Right kidney (tissue), 9 donors: ENCODE measurements at places on chromosomes 2 and 18.

DNA sequence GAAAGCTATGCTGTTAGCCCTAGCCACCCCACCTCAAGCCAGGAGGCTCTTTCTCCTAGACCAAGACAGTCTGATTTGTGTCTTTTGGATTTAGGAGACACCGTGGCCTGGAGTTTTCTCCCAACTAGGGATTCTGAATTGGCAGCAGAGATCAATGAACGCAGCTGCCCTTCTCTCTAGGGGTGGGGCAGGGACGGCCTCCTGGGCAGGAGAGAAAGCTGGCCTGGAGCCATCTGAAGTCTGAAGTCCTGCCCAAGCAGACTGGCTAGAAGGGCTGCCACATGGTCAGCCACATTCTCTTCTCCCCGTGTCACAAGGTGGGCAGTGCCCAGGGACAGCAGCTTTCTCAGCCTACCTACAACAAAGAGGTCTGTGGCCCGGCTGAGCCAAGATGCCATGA, 45.1 kb downstream of the PIEZO2 start:
- no peak for DNase-seq

GRCh38 chr18:4399929-4400328, 55.2 kb downstream of the DLGAP1 start:
- DNase-seq: no peak

DNA sequence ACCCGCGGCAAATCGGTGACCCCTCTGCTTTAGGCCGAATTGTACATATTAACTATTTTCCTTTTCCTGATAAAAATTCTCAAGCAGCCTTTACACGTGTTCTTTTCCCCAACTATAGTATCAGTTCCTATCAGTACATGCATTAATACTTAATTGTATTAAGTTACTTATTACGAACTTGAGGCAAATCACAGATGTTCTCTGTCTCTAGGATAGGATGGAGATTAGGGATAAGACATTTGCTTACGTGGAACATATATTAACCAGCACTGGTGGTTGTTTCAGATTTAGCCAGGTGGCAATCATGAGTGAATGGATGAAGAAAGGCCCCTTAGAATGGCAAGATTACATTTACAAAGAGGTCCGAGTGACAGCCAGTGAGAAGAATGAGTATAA, 675 bp downstream of the GEMIN6 start:
- no peak for DNase-seq

DNA sequence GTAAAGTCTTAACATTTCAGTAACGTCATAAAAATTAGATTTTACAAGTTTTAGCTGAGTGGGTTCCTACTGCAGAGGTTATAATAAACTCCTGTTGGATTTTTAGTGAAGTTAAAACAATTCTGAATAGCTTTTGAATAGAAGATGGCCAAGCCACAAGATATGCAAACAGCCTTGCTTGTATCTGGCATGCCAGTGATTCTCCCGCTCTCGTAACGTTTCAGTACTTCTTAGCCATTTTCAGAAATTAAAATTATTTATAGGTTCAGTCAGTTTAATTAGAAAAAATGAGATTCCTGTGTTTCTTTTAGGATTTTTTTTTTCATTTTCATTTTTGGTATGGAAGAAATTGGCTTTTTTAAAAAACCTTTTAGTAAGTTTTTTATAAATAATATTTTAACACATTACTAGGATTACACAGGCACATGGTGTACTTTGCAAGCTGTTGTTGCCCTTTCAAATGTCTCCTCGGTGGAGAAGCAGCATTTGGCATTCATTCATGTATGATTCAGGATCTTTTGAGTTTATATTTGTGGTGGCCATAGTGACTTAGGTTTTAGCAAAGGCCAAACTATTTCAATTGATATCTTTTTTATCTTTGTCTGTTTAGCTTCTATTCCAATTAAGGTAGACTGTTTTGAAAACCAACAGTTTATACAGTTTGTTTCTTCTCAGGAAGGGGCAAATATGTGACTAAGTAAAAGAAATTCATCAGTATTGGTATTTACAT, 30.6 kb upstream of the RND3 start:
- DNase-seq: no peak

- DNase-seq: no peak
Measured at GRCh38 chr2:118721817-118722551, 125.5 kb downstream of the EN1 start.

DNA sequence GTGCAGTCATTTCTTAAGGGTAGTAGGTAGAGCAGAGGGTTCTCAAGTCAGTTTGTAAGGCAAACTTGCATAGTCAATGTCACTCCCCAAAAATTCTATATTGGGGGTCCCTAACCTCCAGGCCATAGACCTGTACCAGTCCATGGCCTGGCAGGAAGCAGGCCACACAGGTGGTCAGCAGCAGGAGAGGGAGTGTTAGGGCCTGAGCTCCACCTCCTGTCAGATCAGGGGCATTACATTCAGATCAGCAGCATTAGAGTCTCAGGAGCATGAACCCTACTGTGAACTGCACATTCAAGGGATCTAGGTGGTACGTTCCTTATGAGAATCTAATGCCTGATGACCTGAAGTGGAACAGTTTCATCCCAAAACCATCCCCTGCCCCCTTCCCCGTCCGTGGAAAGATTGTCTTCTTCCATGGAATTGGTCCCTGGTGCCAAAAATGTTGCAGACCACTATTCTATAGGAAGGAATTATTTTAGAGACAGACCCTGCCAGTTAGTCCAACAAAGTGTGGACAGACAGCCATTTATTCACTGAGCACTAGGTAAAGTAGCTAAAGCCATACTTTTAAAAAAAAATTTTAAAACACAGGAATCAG, 6.7 kb downstream of the COA5 start:
- DNase-seq: no peak

- DNase-seq: no peak
Measured at GRCh38 chr2:98564541-98565132, 43.7 kb downstream of the COA5 start.

DNA sequence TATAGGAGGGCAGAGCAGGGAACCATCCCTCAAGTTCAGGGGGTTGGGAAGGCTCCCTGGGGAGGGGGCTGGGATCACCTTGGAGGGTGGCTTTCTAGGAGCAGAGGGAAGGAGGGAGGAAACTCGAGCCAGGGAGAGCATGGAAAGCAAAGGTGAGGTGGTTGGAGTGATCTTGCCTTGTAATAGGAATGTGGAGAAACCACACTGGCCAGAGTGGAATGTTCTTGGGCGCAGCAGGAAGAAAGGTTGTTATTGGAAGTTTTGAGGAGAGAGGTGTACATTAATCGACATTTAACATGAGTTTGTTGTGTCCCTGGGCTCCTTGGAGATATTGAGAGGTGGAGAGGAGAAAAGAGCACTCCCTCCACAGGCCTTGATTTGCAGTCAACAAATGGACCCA, 272.2 kb downstream of the PRKCE start:
- no peak for DNase-seq

GRCh38 chr2:100422320-100423055, 5.0 kb upstream of the CHST10 start:
- DNase-seq: no peak

- no peak for DNase-seq
Measured at GRCh38 chr18:63747006-63747405, 28.2 kb upstream of the SERPINB7 start.

GRCh38 chr2:230938516-230939065, 13.5 kb upstream of the GPR55 start:
- DNase-seq: no peak

DNA sequence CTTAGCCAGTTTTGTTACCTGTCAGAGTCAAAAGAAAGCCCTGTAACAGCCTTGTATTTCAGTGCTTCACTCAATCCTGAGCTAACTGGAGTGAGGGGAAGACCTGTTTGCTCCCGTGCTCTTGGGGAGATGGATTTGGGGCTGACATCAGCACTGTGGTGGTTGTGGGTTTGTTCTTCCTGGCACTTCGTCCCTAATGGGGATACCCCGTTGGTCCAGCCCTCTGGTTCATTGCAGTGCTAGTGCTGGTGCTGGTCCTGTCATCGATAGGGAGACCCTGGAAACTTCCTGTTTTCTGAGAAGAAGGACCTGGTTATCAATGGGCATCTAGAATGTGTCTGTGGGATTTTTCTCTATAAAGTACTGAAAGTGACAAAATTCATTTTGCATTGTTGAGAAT, 205.4 kb downstream of the ZNF407 start:
- DNase-seq: no peak

DNA sequence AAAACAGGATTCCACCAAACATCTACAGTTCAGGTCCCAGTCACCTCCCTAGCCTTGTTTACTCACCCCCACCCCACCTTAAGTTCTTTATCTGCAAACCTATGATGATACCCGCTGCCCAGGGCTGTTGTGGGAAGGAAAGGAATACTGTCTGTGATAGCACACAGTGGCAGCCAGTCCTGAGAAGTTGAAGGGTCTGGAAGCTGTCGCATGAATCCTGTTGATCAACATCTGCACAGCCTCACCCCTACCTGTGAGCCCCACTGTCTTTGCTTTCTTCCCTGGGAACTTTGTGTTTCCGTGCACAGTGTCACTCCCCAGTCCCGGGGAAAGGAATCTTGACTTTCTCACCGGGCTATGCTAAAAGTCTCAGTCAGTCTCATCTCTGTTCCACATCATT, 160.7 kb upstream of the EPAS1 start:
- DNase-seq: no peak

GRCh38 chr2:58215429-58215828, 25.7 kb downstream of the FANCL start:
- no peak for DNase-seq

DNA sequence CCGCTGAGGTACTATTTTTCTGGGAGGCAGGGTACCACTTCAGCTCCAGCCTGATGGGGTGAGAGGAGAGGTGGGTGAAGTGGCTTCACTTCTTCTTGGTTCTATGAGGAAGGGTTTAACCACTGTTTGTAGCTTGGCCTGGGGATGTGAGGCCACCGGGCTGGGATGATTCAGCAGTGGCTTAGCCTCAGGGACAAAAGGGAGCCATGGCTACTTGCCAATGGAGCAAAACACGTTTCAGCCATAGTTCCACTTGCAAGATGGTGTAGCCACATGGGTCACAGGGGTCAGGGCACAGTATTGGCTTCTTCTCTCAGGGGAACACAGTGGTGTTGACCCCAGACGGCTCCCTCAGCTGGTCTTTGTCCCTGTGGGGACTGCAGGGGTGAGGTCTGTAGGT, 14.9 kb downstream of the ZDBF2 start:
- DNase-seq: no peak

GRCh38 chr2:235935773-235936172, 232.4 kb downstream of the GBX2 start:
- DNase-seq: no peak

DNA sequence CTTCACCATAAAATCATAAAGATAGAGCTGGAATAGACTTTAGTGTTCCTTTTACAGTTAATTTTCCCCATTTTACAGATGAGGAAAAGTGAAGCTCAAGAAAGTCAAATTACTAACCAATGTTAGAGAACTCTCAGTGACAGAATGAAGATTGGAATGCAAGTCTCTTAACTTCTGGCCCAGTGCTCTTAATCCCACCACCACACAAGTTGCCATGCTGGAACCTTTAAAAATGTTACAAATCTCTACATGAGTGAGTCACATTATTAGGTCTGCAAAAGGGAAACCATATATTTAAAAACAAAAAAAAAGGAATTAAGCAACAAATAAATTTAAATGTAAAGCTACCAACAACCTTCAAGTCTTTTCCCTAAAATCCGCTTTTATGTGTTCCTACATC, 3.5 kb downstream of the NCKAP1 start:
- DNase-seq: no peak

GRCh38 chr2:98460573-98461497, 16.2 kb downstream of the INPP4A start:
- DNase-seq: no peak

DNA sequence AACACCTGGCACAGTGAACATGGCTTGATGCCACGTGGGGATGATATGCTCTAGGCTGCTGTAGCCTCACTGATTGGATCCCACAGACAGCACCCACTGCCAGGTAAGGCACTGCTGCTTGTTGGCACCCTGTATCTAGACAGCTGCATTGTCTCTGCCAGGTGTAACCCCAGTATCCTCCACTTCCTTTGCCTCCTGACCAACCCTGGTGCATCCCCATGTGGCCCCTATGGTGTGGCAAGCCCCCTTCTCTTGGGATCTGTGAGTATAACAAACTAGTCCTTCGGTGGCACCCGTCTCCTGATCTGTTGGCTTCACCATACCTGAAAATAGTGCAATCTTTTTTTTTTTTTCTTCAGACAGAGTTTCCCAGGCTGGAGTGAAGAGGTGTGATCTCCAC, 11.1 kb downstream of the TEX51 start:
- no peak for DNase-seq

DNA sequence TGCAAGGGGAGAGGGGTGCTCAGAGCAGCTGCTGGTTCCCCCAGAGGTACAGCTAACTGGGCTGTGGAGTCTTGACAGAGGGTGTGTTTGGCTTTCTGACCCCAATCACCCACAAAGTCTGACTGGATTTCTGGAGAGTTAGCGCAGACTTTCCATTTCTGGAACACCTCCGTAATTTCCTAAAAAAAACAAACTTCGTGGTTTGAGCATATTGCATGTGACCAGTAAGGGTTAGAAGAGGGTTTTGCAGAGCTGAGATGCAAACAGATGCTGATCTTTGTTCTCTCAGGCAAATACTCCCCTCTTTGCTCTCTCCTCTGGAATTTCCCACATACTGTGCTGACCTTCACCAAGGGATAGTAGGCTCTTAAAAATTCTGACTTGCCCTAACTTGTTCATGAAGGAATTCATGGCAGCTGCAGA, 44.5 kb upstream of the TMEM247 start:
- no peak for DNase-seq

DNA sequence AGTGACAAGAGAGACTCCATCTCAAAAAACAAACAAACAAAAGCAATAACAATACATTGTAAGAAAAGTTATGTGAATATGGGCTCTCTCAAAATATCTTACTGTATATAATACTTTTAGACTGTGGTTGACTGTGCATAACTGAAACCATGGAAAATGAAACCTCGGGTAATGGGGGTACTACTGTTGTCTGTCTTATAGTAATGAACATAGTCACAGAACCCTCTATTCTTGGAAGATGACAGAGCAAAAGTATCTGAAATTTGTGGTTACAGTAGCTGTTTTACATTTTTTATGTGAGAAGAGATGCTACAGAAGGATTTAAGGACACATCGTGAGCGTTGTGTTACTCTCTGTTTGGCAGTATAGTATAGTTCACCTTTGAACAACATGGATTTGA, 60.5 kb downstream of the MAP4K4 start:
- DNase-seq: no peak

DNA sequence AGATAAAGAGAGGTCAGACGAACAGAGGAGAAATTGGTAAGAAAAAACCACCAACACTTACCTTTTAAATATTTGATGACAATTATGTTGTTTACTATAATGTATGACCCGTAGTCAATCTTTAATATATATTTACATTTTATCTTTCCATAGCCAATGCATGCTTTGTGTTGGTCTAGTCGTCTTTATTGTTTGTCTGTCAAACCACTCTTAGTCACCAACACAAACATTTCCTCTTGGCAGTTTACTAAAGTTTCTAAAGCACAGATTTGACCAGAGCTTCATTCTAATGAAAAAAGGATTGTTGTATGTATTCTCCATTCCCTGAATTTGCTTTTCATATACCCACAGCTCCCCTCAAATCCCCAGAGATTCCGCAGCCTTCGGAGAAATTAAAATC, 784.7 kb upstream of the PIK3C3 start:
- no peak for DNase-seq
